ENCODE measurements at places on chromosomes 1 and 21. TPM values are rescaled to one million over a fixed set of nuclear protein-coding genes. Genes with fewer than 3 reads are reported as not detected.

GRCh38 chr21:41119901-41120300 lies 48.1 kb upstream of the BACE2 start:
- H3K27me3 ChIP-seq: peaks cover 7% of the 10 kb centered on the region
- no peak overlapping the region for H3K27ac ChIP-seq
- H3K4me1 ChIP-seq: peaks cover 5% of the 10 kb centered on the region
- DNase-seq: no peak

GRCh38 chr1:87450615-87451209 lies 122.0 kb downstream of the LMO4 start:
- H3K27ac ChIP-seq: no peak overlapping the region
- H3K4me1 ChIP-seq: no peaks in the 10 kb centered on the region
- no peaks in the 10 kb centered on the region for H3K36me3 ChIP-seq

DNA sequence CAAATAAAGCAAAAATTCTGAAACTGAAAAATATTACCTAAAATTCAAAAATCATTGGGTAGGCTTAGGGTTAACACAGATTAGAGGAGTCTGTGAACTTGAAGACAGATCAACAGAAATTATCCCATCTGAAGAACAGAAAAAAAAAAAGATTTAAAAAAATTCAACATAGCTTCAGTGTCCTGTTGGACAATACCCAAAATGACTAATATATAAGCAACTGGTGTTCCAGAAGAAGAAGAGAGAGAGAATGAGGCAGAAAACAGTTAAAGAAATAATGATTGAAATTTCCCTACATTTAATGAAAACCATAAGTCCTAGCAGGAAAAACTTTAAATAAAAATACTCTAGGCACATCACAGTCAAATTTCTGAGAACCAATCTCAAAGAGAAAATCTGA lies 31.5 kb downstream of the TMCO1 start:
- H3K4me3 ChIP-seq: no peak overlapping the region
- no peak overlapping the region for H3K27ac ChIP-seq
- H3K4me1 ChIP-seq: peaks cover 13% of the 10 kb centered on the region
- H3K36me3 ChIP-seq: peaks cover 15% of the 10 kb centered on the region

DNA sequence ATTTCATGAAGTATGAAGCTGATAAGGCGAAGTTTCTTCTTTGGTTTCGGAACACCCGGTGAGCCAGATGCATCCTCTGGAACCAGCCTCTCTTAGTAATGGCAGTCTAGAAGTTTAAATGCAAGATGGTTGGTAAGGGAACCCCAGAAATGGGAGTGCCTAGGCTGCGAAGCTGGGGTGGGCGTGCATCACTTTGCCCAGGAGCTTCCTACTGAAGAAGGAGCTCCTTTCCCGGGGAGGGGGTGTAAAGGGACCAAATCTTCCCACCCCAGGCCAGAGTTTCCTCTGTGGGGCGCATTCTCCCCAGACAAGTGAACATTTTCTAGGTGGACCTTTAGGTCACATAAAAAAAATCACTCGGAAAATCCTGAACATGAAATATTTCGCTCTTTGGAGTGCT lies 4.4 kb downstream of the TFF2 start:
- H3K4me1 ChIP-seq: no peaks in the 10 kb centered on the region
- no peak for DNase-seq
- no peak overlapping the region for H3K4me3 ChIP-seq
- H3K36me3 ChIP-seq: peaks cover 12% of the 10 kb centered on the region

DNA sequence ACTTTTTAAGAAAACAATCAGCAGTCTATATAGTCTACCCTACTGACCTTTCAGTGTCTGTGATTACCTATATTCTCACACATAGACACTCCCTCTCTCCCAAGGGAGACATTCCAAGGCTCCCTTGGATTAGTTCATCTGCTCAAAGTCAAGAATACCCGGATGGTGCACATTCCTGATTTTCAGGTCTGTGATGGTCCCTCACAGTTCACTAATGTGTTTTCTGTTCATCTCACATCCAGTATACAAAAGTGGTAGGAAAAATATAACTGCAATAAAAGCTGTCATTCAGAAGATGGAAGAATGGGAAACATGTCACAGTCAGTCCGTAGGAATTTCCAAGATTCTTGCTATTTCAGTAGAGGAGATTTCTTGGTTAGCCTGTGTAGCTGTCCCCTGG lies 224.1 kb upstream of the CACYBP start:
- H3K4me1 ChIP-seq: peaks cover 7% of the 10 kb centered on the region
- H3K4me3 ChIP-seq: no peak overlapping the region
- H3K27ac ChIP-seq: no peak overlapping the region
- no peaks in the 10 kb centered on the region for H3K36me3 ChIP-seq
- H3K27me3 ChIP-seq: no peaks in the 10 kb centered on the region

- no peaks in the 10 kb centered on the region for H3K36me3 ChIP-seq
- H3K4me3 ChIP-seq: peak overlapping the region; percentile 9
- no peak for DNase-seq
Measured at GRCh38 chr1:903721-904271, 19.9 kb upstream of the SAMD11 start.

- H3K36me3 ChIP-seq: peaks cover 4% of the 10 kb centered on the region
- H3K27ac ChIP-seq: no peak overlapping the region
- H3K27me3 ChIP-seq: no peaks in the 10 kb centered on the region
- H3K4me1 ChIP-seq: peaks cover 27% of the 10 kb centered on the region
- no peak overlapping the region for H3K4me3 ChIP-seq
Measured at GRCh38 chr1:63623952-63624351, 30.7 kb downstream of the PGM1 start.

DNA sequence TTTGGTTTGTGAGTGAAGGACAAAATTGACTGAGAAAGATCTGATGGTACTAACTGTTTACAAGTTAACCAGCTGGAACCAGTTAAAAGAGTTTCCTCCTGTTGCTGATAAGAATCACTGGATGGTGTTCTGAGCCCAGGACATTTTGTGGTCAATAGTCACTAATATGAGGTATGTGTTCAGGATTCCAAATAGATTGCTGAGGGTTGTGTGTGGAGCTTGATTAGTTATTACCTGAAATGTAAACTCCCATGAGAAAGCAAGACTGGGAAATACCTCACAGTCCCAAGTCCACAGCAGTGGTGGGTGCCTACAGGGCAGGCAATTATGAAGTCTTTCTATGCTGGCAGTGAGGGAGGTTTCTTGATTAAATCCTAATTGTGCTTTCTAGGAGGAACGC lies 164.6 kb downstream of the DNM3 start:
- H3K36me3 ChIP-seq: peaks cover 10% of the 10 kb centered on the region
- no peaks in the 10 kb centered on the region for H3K27me3 ChIP-seq
- peak; percentile 76 for DNase-seq
- no peak overlapping the region for H3K4me3 ChIP-seq
- H3K27ac ChIP-seq: peak overlapping the region; percentile 34
- H3K4me1 ChIP-seq: peaks cover 36% of the 10 kb centered on the region

The AXDND1 gene
- 0.29 TPM for total RNA-seq

The OR10Z1 gene
- total RNA-seq: not detected

The SIM2 gene
- not detected for total RNA-seq

The PRAMEF18 gene
- not detected for total RNA-seq

Measured in HFFc6 (cell line).